Stimulated activated CD8-positive, alpha-beta memory T cell treated with anti-CD3 and anti-CD28 coated beads, Interleukin-7, amount 100 ng/mL, for 48 hours (primary cell): ENCODE measurements at places on chromosomes 3 and 15.

DNA sequence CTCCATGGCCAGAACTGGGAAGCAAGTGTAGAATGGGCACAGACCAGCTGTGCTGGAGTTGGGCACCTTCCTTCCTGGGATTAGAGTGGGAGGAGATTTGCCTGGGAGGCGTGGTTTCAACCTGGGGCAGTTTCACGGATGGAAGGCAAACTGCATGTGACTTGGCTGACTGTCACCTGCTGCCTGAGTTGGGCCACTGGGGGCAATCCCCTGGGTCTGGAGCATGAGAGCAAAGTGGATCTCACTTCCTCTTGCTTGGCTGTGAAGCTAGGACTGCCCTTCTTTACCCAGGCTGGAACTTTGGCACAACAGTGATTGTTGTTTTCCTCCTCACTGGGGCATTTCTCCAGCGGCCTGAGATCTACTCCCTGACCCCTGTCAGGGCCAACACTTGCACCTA is 1247.0 kb upstream of the EPHA6 start:
- DNase-seq, result no peak

GRCh38 chr3:99686955-99687612 is 48.7 kb downstream of the COL8A1 start:
- no peak for DNase-seq

DNA sequence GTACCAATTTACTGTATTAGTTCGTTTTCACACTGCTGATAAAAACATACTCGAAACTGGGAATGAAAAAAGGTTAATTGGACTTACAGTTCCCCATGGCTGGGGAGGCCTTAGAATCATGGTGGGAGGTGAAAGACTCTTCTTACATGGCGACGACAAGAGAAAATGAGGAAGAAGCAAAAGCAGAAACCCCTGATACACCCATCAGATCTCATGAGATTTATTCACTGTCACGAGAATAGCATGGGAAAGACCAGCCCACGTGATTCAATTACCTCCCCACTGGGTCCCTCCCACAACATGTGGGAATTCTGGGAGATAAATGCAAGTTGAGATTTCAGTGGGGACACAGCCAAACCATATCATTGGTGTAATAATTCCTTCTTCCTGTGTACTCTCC is 69.6 kb downstream of the C3orf20 start:
- DNase-seq, result no peak

- no peak for DNase-seq
Observed at GRCh38 chr15:34721802-34722438, 32.9 kb downstream of the GJD2 start.

GRCh38 chr3:149604125-149604875 is 53.5 kb downstream of the WWTR1 start:
- no peak for DNase-seq

- no peak for DNase-seq
Observed at GRCh38 chr15:23690450-23690852, 3.3 kb upstream of the NDN start.

GRCh38 chr15:98536976-98537375 is 111.4 kb upstream of the IGF1R start:
- no peak for DNase-seq

DNA sequence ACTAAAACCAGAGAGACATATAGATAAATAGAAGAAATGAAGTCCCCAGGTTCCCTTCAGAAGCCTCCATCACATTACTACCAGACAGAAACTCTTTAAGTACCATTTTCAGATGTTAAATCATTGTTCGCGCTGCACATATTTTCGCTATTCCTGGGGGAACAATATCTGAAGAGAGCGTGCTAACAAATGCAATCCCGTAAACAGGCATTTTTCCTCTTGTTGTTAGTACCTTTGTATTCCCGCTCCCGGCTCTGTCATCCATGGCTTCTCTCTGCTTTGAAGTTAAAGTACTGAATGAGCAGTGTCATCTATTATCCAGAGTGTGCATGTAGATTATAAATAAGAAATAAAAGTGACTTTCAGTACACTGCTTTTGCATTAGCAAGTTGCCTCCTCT is 412.3 kb downstream of the FOXP1 start:
- no peak for DNase-seq

DNA sequence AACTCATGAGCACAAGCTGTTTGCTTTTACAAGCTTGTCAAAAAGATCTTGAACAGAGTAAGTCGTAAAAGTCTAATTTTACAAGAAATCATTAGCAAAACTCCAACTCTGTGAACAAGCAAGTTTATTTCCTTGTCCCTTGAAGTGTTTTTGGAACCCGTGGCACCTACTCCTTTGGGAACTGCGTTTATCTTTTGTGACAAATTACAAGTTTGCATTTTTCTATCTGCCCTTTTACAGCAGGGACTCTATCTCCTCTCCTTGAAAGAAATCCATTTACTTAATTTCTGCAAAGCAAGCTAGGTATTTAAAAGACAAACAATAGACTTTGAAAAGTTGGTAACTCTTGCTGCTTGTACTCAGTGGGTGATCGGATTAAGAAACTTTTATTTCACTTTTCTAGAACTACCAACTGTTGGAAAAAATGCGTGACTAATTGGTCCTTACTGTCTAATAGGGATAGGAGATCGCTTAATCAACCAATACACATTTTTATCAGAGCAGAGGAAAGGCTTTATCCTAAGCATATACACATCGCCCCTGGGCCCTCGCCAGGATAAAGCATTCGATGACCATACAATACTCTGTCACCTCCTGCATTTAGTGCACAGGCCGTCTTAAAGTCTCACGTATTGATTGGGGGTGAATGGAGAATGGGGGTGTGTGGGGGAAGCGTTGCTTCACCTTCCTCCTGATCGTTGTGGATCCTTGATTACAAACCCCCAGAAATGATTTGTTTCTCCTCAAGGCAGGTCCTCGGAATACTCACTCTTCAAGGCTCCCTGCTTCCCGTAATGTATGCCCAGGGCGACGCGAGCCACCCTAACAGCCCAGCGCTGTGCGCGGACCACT is 1.7 kb downstream of the PRTG start:
- no peak for DNase-seq

- DNase-seq, result no peak
Observed at GRCh38 chr3:24899373-24899772, 404.7 kb upstream of the THRB start.

GRCh38 chr3:37559461-37559860 is 302.2 kb upstream of the CTDSPL start:
- DNase-seq, result no peak

- DNase-seq, result no peak
Observed at GRCh38 chr3:112604536-112604935, 36.4 kb downstream of the CCDC80 start.

DNA sequence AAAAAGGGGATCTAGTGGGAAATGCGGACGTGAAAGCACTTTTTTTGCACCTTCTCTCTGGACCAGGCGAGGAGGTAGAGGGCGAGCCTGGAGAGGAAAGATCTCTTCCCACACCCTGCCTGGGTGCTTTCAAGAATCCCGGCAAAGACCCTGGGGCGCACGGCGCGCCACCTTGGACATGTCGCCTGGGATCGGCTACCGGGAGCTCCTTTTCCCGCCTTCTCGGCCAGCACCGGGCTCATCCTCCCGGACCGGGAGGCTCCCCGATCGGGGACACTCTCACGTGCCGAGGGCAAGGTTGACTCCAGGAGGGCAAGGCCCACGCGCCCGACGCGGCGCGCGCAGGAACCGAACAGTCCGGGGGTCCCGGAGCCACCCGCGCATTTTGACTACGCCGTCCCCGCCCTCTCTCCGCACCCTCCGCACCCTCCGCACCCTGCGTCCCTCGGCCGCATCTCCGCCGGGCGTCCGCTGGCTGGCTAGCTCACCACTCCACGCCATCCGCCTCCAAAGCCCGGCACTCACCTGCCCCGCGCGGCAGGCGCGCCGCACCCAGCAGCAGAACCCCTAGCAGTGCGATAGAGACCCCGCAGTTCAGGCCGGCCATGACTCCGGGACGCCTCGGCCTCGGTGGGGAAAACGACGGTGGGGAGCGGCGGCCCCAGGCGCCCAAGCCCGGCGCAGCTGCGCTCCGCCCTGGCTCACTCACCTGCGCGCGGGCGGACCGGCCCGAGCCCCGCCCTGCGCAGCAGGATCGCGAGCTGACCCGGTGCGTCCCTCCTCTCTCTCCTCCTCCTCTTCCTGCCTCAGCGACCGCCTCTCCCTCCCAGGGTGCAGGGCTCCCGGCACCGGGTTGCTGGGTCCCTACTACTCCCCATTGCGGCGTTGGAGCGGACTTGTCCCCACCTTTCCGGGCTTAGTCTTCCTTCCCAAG is at the start of gene CDCP1:
Gene CDCP1, minus strand, starts transcription at position 698 of the 934 bp plus-strand sequence. Its CDS starts 91 bp downstream, at position 607.
- DNase-seq, result no peak

DNA sequence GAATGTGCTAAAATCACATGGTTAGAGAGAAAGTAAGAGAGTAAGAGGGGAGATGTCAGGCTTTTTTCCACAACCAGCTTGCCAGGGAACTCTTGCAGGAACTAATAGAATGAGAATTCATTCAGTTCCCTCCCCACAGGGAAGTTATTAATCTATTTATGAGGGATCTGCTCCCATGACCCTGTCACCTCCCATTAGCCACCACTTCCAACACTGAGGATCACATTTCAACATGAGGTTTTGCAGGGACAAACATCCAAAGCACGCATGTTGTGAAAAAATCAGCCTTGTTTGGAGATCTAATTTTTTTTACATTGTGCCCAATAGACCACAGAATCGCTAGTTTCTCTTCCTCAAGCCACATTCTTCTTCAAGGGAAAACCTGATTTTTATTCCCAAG is 904.0 kb downstream of the TBL1XR1 start:
- no peak for DNase-seq

- DNase-seq, result no peak
Observed at GRCh38 chr3:64270142-64270865, 45.0 kb upstream of the PRICKLE2 start.

- DNase-seq, result no peak
Observed at GRCh38 chr15:50168783-50169411, 13.1 kb upstream of the SLC27A2 start.

DNA sequence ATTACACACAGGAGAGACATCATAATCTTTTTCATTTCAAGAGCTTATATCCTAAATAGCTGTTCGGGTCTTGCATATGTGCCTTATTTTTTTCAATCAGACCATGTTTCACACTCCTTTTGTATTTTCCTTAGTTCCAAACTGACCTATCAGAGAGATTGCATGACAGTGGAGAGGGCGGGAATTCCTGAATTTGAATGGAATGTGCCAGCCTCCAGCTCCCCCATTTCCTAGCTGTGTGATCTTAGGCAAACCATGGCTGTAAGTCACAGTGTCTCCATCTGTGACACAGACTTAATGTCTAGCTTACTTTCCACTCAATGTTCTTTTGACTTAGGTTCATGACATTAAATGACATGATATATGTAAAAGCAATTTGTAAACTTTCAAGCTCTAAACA is 62.0 kb upstream of the CSTA start:
- DNase-seq, result no peak

GRCh38 chr3:60933824-60934223 is 317.4 kb downstream of the FHIT start:
- DNase-seq, result no peak

DNA sequence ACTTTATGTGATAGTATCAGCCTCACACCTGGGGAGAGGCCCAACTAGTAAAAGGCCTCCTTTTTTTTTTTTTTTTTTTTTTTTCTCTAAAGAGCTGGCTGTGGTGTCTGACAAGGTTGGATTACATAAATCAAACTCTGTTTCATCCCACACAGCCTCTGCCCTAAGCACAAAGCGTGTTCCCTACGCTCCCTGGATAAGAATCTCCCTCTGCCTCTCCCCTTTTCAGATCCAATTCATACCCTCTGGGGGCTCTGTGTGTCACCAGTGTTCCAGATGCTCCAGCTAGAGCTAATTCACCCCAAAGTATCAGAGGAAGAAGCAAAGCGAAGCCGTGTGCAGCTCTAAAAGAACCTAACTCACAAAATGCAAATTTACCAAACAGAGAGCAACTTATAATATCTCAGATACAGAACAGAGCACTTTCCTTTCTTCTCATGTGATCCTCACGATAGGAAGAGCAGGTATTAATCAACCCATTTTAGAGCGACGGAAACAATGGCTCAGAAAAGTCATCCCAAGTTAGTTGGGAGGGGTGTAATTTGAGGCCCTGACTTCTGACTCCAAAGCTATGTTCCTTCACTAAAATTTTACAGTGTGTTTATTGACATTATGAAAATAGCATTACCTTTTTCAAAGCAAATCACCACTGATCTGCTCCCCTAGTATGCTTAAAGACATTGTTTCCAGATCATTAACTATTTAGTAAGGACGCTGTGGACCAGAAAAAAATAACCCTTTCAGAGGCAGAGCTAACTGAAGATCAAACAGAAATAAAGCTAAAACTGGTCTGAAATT is 12.4 kb downstream of the BMF start:
- no peak for DNase-seq

- no peak for DNase-seq
Observed at GRCh38 chr15:62578546-62578945, 413.5 kb upstream of the C2CD4B start.

DNA sequence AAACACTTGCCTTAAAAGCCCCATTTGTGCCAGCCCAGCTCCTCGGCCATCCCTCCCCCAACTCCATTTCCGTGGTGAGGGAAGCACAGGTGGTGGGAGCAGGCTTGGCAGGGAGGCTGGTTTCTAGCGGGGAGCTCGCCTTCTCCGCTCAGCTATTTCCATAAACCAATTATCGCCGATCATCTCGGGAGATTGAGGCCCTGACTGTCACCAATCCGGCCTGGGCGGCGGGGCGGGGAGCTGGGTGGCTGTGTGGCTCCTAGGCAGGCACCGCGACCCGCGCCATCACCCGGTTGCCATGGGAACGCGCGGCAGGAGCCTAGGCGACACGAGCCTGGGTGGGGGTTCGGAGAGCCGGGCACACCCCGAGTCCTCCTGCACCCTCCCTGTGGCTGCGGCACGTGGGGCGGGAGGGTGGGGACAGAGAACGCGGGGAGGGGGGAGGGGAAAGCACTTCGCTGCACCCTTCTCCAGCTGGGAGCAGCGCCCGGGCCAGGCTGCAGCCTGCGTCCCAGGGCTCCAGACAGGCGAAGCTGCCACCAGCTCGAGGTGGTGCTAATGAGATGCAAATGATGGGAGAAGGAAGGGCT is 9.3 kb downstream of the CCDC33 start:
- DNase-seq, result no peak

DNA sequence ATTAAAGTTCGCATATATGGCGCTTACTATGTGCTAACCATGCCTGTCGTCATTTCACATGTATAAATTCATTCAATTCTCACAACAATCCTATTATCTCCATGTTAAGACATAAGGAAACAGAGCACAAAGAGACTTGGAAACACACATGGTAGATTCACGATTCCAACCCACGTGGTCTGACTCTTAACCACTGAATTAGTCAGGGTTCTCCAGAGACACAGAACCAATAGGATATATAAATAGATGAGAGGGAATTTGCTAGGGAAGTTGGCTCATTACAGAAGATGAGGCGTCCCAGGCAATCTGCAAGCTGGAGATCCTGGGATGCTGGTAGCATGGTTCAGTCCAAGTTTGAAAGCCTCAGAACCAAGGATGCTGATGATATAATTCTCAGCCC is 765.3 kb downstream of the TBL1XR1 start:
- no peak for DNase-seq

DNA sequence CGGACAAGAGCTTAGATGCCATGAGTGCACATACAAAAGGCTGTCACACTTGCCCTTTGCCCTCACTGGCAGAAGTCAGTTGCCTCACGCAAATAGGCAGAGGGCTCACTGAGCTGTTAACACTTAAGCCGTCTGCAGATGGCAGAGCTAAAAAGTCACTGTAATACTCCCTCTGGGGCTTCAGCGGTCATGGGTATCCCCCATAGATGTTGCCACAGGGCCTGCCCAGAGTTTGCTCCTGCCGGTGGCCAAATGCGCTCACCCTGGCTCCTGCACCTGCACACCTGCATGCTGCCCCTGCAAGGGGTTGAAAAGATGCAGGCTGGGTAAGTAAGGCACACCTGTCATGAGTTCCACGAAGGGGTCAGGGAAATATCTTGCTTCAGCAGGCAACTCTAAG is 741.5 kb downstream of the EDEM1 start:
- DNase-seq, result no peak
